ENCODE measurements at places on chromosomes 1 and 21.

- no peak for DNase-seq
These were observed 10.0 kb upstream of the EPHA8 start for GRCh38 chr1:22553104-22553880.

- DNase-seq: no peak
These were observed 248.9 kb downstream of the FGGY start for GRCh38 chr1:59545830-59546229.

DNA sequence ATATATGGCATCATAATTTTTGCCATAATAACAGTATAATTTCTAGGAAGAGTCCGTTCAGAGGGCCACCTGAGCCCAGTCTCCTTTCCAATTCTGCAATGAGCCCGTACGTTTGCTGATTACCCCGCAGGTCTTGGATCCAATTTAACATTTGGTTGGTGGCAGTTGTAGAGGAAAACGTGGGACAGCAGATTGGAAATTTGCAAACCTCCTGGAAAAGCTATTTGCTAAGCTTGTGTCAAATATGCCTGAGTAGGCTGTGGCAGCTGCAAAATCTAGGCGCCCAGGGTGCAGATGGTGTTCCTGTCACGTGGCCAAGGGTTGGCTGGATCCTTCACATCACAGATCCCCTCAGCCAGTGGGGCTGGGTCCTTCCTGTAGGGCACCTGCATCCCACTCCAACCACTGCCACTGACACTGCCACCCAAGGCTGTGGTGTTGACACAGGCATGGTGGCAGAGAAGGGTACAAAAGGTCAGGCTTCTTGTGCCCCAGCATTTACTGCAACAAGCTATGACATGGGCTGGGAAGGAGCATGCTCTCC, 174.8 kb upstream of the SYT6 start:
- DNase-seq: no peak

GRCh38 chr1:62306065-62306464, 13.2 kb downstream of the KANK4 start:
- no peak for DNase-seq

DNA sequence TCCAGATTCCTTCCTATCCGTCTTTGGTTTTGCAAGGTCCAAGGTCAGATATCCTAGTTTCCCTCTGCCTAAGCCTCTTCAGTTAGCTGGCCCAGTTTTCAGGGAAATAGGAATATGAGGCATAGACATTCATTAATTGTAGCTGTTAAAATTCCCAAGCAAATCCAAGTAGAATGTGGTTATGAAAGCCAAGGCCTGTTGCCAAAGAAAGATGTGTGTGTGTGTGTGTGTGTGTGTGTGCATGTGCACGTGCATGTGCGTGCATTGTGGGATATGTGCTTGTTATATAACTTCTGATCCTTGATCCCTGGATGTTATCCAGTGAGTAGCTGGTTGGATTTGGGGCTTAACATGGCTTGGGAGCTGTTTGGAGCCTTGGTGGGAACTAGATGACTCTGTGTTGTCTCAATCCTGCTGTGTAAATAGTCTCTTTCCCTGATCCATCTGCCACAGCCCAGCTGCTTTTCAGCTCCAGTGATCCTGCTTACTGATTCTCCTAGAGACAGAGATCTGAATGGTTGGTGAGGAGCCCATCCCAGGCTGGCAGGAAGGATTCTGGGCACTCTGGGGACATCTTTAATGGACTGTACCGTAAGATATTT, 70.6 kb upstream of the GCLM start:
- DNase-seq: no peak

- no peak for DNase-seq
These were observed 46.9 kb upstream of the SMYD2 start for GRCh38 chr1:214233856-214234634.

DNA sequence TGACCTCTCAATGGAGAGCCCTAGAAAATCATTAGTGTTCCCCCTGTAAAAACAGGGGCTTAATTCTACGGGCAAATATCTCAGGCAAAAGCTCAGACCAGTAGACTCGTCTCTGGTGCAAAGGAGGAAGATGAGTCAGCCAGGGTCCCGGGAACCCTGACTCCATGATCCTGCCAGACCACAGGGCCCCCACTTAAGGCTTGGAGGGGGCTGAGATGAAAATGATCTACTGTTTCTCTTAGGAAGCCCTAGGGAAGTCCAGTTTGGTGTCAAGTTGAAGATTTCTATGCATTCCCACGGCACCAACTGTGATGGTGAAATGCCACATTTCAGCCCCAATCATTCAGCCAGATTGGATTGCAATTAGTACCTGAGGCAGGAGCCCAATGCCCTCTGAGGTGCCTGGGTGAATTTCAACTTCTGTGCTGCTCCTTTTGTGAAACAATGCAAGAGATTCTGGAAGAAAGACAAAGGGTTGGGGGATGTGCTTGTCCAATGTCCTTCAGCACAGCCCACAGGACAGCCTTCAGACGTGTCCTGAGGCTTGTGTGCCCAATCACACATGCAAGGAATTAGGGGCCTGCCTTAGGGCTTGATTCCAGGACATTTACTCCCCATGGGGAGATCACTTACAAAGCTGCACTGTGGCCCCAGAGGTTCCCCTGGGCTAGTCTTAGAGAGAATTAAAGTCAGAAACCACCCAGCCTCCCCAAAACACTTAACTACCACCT, 18.1 kb downstream of the NAV1 start:
- no peak for DNase-seq

DNA sequence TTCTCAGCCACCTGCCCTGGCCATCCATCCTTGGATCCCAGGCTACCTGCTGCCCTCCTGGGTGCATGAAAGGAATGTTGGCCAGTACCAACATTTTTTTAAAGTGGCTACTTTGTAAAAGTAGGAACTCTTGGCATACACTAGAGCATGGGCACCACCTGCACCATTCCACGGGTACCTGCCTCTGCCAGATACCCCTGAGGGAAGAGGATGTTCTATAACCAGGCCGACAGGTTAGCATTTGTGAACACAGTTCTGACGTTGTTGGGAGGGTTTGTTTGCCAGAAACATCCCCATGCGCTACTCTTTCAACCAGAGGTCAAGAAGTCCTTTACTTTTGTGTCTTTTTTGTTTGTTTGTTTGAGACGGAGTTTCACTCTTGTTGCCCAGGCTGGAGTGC, 43.0 kb downstream of the EVA1C start:
- no peak for DNase-seq

Measured in nephron progenitor cell (in vitro differentiated cells).